AG09319 (cell line): ENCODE measurements at places on chromosomes 1 and 21.

DNA sequence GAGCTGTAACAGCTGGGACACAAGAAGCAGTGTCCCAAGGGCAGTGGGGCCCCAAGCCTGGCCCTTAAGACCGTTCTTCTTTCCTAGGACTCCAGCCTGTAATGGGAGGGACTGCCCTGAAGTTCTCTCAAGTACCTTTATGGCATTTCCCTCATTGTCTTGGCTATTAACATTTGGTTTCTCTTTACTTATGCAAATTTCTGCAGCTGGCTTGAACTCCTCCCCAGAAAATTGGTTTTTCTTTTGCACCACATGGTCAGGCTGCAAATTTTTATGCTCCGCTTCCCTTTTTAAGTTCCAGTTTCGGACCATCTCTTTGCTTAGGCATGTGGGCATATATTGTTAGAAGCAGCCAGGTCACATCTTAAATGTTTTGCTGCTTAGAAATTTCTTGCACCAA lies 3.1 kb upstream of the MROH9 start:
- DNase-seq: no peak

DNA sequence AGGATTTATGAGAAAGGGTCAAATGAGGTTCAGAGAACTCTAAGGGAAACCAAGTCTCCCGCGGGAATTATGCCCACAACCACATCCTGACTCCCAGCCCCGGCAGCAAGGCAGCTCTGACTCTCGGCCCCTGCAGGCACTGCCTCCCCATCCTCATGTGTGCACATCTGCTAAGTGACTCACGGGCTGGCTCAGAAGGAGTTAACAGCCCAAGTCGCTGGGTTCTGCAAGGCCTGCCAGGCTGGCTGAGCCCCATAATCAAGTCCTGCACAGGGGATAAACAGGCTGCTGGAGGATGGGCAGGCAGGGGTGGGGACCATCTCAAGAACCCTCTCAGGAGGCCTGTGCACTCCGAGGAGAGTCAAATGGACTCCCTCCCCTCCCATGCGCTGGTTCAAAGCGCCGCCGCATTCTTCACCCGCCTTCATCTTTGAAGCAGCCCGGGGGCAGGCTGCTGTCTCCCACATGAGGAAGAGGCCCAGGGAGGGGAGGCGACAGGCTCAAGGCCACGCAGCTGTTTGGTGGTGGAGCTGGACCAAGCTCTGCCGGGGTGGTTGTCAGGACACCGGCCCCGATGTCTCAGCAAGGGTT lies 344.3 kb downstream of the MATN1 start:
- peak; percentile 47 for DNase-seq

- peak; percentile 37 for DNase-seq
Observed at GRCh38 chr1:162235241-162235800, 141.3 kb downstream of the SPATA46 start.

DNA sequence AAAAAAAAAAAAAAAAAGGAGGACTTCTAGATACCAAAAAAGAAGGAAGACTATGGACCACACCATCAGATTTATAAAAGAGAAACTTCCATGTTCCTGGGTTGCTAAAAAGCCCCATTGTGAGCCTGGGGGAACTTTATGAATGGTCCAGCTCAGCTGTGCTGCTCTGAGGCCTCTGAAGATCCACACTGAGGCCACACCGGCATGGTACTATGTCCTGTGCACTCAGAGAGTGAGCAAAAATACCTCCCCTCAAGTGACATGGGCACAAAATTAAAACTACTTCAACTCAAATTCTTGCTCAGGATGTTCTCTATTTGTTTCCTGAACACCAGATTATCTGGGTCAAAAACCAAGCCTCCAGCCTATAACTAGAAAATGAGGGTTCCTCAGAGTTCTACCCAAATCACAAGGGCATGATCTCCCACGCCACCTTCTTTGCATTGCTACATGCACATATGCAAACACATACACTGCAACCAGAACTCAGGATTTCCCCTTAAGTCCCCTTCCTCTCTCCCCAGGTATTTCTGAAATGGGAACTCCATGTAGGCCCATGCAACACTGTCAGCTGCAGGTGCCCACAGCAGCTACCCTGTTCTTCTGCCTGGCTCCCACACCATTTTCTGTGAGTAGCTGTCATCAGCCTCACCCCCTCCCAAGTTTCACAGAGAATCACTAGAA lies 94.4 kb downstream of the SH3GLB1 start:
- no peak for DNase-seq

DNA sequence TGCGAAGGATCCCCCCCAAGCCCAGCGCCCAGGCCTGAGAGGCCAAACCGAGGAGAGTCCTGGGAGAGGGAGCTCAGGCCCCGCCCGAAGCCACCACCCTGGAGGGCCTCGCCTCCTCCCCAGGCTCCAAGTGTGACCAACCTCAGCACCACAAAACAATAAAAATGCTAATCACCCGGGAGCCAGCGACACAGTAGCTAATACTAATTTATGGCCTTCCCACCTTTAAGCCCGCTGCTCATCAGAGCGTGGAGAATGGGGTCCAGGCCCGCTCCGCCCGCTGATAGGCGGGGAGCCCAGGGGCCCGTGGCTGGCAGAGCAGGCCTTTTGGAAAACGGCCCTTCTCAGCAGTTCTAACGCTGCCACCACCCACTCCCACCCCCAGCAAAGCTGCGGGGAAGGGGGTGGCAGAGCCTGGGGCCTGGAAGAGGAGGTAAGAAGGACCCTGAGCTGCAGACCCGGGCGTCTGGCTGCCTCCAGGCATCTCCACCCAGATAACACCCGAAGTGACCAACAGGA lies 20.4 kb upstream of the TAS1R2 start:
- no peak for DNase-seq

DNA sequence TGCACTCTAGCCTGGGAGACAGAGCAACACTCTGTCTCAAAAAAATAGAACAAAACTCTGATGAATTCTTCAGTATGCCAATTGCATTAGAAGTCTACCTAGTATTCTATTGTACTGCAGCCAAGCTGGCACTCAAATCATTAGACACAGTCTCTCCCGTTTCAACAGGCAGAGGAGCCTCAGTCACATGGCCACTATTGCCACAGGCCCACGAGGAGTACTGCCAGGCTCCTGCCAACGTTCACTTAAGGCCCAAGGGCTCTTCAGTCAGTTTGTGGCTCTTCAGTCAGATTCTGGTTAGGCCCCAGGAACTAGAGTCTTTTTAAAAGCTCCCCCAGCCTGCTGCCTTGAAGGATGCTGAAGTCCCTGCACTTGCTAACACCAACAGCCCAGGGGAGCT lies 73.4 kb downstream of the SH3BGR start:
- DNase-seq: no peak

- no peak for DNase-seq
Observed at GRCh38 chr1:78703806-78704205, 54.2 kb downstream of the IFI44 start.

DNA sequence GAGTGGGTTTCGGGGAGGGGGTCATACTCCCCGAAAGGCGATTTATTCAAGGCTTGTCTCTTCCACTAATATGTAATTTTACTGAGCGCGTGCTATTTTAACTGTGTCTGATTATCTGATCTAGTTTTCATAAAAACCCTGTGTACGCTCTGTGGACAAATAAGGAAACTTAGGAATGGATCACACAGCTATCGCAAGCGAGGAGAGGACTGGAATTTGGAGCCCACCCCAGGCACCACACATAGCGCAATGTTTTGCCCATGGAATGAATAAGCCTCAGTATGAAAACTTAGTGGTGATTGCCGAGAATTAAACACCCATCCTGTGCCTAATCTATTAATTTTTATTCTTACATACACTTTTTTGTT lies 9.8 kb upstream of the RAB42 start:
- no peak for DNase-seq

GRCh38 chr1:32394141-32394889 lies at the start of gene BSDC1:
Gene BSDC1 (minus strand): TSS chr1:32394441. CDS start chr1:32394414, 27 bp downstream.
- DNase-seq: peak; percentile 92

DNA sequence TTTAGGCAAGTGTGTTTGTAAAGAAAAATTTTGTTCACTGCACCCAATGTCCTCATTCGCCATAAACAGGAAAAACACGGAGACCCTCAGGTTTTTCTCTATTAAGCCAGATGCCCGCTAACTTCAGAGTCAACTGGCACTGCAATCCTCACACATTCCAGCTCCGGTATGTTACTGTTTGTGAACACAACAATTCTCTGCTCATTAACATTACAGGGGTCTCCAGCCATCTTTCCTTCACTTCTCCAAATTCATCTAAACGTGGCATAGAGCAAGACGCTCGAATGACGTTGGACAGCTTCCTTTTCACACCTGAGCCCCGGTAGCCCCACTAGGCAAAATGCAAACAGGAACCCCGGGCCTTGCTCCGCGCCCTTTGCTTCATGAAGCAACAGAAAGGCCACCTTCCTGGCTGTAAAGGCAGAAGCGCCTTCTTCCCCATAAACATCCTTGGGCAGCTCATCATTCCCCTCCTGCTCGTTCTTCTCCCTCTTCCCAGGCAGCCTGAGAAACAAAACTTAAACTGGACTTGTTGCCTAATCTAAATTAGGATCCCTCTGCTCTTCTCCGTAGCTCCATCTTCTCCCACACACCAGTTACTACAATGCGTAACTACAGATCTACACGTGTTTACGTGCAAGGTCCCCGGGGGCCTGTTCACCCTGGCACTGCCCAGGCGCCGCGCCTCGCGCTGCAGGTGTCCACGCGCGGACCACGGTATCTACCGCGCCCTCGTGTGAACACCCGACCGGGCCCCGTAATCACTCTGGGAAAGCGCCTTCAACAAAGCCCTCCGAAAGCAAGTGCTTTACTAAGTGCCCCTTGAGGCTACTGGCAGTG lies 1.2 kb downstream of the LBR start:
- DNase-seq: no peak

DNA sequence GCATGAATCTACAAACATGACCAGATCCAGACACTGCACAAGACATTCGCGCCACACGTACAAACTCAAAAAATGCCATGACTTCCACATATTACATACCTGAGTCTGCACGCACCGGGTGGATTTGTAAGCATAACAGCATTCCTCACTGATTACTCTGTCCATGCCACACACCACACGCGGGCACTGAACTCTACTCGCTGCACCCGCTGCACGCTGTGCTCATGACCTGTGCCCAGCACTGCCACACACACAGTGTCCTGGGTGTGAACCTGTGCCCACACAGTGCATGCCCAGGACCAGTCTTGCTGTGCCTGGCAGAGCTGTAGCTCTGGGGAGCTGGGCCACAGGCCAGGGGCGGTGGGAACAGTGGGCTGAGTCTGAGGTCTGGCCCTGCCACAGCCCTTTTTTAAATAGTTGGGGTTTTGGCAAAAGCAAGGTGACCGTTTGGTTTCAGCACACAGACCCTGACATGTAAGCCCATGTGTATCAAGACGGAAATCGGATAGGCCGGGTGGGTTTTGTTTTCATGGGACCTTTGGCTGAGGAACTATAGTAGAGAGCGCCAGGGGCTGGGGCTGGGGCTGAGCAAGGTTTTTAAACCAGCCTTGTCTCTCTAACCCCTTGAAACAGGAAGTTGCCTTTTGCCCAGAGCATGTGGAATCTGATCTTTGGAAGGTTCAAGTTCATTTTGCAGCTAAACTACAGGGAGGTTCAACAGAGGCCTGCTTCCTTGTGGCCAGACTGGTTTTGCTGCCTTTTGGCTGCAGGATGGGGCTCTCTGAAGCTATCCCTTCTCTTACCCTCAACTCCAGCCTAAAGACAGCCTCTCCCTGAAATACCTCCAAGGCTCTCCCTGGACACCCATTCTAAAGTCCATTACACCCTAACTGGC lies 12.3 kb upstream of the GOLT1A start:
- no peak for DNase-seq

GRCh38 chr1:221783936-221784335 lies 42.0 kb upstream of the DUSP10 start:
- DNase-seq: no peak

GRCh38 chr21:38170283-38170682 lies 86.5 kb upstream of the KCNJ15 start:
- DNase-seq: no peak

DNA sequence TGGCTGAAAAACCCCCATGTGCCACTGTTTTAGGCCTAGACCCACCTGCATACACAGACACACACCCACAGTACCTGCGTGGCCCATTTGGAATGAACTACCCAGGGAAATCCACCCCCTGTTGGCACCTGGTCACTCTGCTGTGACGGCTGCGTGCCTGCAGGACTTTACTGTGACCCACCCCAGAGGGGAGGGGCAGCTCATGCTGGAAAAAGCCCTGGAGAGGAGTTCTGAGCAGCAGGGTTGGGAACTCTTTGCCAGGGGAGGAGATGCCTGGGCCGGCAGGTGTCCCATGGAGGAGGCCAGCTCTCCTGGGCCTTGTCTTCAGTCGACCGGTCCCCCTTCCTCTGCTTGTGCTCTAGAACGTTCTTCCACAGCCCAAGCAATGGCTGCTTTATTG lies 87.3 kb upstream of the CSF3R start:
- no peak for DNase-seq

GRCh38 chr1:160361199-160361598 lies 5.7 kb upstream of the NHLH1 start:
- DNase-seq: no peak

DNA sequence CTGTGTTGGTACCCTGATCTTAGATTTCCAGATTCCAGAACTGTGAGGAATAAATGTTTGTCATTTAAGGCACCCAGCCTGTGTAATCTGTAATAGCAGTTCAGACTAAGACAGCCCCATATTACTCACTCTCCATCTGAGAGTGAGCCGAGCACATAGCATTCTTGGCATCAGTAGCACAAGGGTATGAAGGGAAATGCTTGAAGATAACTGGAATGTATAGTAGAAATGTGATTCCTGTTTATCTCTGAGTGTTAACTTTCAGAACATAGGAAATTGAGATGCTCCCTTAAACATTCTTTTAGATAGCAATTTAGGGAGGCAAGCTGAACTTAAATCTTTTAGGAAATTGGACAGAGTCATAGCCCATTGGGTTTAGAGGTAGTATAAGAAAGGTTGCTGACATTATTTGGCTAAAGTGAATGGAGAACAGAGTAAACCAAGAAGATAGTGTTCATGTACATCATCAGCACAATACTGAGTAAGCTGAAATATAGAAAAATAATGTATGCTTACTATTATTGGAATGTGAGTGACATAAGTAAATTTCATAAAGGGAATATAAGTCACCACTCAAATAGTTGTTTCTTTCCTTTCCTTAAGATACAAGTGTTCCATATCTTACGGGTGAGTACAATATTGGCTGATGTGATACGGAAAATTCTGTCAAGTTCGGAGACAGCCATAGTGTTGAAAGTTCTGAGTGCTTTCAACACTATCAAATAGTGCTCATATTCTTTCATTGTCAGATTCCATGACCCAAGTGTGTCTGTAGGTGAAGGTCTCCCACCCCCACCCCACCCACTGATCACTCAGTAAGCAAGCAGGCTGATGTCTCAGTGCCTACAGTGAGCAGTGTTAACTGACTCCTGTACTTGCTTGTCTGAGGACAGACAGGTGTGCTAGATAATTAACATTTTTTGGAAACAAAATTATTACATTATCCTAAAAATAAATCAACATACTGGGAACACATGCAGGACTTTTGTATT lies 73.7 kb downstream of the LRRC8D start:
- DNase-seq: peak; percentile 40

GRCh38 chr1:71147637-71148360 lies 67.0 kb upstream of the ZRANB2 start:
- DNase-seq: no peak

- DNase-seq: no peak
Observed at GRCh38 chr1:56911098-56911938, 54.5 kb downstream of the C8B start.

GRCh38 chr1:82260666-82261065 lies 459.9 kb downstream of the ADGRL2 start:
- no peak for DNase-seq
